ENCODE measurements at places on chromosomes 7 and 10.
A peak's percentile ranks its signal among the peaks of the same experiment; 100 is the strongest.

GRCh38 chr10:69362471-69362954 is 54.2 kb downstream of the TACR2 start:
- DNase-seq, result no peak

DNA sequence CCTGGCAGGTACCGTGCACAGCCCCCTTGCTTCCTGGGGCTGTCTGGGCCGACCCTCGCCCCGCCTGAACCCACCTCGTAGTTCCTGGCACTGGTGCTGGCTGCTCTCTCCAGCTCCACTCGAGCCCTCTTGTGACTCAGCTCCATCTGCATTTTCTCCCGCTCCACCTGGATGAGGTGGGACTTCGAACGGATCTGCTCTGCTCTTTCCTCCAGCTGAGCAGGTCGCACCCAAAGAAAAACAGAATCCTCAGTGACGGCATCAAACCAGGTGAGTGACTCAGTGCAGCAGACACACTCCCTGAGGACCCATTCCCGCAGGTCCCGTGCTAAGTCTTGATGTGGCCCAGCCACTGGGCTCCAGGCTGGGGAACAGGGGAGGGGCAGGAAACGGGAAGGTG is 7.4 kb downstream of the MAD1L1 start:
- no peak for DNase-seq

- DNase-seq, result no peak
Measured at GRCh38 chr7:36440880-36441279, 51.2 kb downstream of the ANLN start.

DNA sequence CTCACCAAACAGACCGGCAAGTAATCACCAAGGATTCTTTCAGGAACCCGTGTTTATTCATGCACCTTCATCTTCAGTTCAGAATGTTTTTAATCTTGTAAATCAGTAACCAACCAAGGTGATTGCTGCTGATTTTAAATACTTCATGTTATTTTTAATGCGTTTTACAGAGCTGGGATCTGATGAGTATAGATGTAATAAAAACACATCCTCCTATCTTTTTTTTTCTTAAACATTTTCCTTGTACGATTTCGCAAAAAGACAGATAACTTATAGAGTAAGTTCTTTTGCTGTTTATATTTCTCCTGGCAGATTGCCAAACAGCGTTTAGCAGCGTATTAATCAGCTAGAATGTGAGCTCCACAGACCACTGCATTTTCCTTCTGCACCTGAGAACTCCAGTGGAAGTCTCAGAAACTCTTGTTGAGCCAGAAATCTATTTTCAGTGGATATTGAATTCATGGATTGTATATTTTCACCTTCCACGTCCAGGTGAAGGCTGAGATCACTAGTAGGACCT is 397.8 kb upstream of the NRP1 start:
- no peak for DNase-seq

- no peak for DNase-seq
Measured at GRCh38 chr10:131961777-131962662, 19.7 kb downstream of the BNIP3 start.

- peak; percentile 38 for DNase-seq
Measured at GRCh38 chr10:92517034-92517655, 56.7 kb downstream of the IDE start.

DNA sequence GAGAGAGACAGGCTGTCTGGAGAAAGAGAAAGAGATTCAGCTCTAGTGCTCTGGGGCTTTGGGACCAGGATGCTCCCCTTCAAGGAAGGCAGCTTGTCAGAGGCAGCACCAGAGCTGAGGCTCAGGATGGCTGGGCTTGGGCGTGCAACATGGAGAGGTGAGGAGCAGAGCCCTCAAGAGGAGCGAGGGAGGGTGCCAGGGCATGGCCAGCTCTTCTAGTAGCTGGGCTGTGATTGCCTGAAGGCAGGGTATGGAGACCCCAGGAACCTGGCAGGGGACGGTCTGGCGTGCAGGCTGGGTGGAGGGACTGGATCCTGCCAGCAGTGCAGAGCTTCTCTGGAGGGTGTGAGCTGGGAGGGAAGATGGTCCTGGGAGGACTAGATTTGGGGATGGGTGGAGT is 40.2 kb downstream of the ANTXRL start:
- no peak for DNase-seq

- no peak for DNase-seq
Measured at GRCh38 chr10:33780961-33781360, 446.5 kb upstream of the NRP1 start.

DNA sequence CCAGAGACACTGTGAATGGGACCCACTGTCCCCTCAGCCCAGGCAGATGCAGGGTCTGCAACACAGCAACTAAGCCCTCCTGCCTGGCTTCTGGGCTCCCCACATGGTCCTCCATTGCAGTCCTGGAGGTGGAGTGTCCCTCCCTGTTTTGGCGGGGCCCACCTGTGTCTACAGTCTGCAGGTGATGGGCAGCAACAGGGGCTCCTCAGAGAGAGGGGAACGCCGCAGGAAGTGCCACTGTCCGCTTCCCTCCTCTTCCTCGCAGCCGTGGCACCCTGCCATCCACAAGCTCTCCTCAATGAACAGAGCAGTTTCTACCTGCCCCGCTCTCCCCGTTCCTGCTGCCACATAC is 9.3 kb downstream of the CAMK2G start:
- DNase-seq, result no peak

DNA sequence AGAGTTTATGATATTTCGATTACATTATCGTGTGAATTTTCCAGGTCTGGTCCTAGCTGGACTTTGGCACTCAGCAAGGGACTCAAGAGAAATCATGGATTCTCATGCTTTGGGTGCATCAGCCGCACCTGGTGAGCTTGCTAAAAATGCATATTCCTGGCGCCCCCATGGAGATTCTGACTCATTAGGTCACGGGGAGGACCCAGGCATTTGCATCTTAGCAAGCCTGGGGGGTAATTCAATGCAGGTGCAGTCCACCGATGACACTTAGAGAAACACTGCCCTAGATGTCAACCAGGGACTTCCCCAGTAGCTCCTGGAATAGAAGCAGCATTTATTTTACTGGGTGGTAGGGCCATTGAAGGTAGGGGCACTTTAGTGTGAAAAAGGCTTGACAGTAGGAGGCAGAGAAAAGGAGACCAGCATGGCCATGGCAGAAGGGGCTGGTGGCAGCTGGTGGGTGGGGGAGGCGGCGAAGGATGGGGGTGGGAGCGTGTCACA is 29.9 kb upstream of the PDCD4 start:
- no peak for DNase-seq

- no peak for DNase-seq
Measured at GRCh38 chr7:152881893-152882292, 122.3 kb downstream of the ACTR3B start.

DNA sequence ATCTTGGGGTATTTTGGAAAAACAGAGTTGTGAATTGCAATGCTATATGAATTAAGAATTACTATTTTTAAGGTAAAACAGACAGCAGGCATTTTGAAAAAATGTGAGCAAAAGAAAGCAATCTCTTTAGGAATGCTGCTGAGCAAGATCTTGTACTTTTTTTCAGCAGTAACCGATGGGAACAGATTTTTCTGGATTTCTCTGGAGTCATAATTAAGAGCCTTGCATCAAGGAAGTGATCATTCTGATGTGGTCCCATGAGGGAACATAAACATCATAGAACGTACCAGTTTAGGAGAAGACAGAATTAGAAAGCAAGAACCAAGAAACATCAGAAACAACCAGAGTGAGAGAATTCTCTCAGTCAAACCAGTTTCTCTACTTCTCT is 157.0 kb upstream of the AGR3 start:
- DNase-seq, result no peak

DNA sequence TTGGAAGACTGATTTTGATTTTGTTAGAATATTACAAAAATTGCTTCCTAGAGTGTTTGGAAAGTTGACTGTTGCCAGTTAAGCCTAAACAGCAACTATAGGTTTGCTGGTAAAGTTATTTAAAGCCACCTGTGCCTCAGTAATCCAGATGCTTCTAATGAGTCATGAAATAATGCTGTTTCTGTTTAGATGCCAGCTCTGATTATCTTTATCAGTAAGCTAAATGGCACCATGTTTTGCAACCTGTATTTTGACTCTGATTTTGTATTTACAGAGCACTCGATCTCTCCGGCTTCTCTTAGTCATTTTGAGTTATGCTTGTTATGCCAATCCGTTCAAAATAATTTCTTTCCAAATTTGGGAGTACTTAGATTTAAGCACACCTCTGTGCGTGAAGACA is 366.1 kb downstream of the EXOC4 start:
- DNase-seq, result no peak

DNA sequence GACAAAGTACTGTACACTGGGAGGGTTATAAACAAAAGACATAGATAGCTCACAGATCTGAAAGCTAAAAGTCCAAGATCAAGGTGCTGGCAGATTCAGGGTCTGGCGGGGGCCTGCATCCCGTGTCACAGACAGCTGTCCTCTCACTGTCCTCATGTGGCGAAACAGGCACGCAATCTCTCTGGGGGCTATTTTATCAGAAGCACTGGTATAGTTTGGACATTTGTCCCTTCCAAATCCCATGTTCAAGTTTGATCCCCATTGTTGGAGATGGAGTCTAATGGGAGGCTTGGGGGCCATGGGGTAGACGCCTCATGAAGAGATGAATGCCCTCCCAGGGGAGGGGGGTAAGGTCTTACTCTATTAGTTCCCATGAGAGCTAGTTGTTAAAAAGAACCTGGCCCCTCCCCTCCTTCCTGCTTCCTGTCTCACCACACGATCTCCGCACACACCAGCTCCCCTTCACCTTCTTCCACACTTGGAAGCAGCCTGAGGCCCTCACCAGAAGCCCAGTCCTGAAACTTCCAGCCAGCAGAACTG is 72.5 kb upstream of the UCN3 start:
- DNase-seq, result peak; percentile 5

GRCh38 chr7:28358423-28358868 is 53.9 kb upstream of the CREB5 start:
- no peak for DNase-seq

- no peak for DNase-seq
Measured at GRCh38 chr7:85573346-85573745, 386.5 kb upstream of the SEMA3D start.

DNA sequence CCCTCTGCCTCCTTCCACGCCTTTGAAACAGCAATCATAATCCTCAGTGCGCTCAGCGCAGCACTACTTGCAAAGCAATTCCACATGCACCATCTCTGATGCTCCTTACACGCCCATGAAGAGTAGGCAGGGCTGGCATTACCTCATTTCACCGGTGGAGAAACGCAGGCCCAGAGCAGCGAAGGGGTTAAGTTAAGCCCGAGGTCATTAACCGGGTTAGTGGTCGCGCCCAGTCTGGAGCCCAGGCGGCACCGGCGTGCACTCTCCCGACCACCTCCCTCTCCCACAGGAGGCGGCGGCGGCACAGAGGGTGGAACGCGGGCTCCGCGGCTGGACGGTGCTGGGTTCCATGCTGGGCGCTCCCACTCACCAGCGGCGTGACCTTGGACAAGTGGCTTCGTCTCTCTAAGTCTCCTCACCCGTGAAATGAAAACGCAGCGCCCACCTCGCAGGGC is 515 bp downstream of the FASTK start:
- DNase-seq, result no peak

DNA sequence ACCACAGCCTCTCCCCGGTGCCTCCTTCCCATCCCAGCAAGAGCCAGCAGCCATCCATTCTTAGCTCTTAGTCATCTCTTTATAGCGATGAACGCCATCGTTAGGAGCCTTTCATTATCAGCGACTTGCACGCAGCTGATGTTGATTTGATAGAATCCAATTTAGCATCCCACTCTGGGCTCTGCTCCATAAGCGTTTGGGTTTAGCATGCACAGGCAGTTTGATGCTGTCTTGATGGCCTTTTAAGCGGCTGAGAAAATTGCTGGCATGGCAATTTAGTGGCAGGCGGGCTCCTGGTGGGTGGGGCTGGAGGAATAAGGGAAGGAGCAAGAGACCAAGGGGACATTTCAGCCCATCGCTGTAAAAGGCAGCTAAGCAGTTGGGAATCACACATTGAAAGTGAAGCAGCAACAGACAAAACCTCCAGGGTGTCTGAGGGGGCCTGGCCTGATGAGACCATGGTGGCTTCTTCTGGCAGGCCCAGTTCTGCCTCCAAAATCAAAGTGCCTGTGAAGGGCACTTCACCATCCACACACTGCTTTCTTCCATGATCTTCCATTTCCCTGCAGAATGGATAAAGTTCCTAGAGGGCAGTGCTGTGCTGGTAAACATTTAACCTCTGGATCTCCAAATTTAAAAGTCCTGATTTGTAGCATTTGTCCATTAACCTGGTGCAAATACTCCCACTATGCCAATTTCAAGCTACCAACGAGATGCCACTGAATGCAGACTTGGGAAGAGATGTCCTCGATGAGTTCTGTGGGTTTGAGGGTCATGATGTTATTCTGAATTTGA is 107.8 kb upstream of the PLXNA4 start:
- no peak for DNase-seq

- no peak for DNase-seq
Measured at GRCh38 chr10:22244001-22244400, 26.2 kb upstream of the EBLN1 start.

- no peak for DNase-seq
Measured at GRCh38 chr10:98416606-98417388, 1.8 kb upstream of the PYROXD2 start.

DNA sequence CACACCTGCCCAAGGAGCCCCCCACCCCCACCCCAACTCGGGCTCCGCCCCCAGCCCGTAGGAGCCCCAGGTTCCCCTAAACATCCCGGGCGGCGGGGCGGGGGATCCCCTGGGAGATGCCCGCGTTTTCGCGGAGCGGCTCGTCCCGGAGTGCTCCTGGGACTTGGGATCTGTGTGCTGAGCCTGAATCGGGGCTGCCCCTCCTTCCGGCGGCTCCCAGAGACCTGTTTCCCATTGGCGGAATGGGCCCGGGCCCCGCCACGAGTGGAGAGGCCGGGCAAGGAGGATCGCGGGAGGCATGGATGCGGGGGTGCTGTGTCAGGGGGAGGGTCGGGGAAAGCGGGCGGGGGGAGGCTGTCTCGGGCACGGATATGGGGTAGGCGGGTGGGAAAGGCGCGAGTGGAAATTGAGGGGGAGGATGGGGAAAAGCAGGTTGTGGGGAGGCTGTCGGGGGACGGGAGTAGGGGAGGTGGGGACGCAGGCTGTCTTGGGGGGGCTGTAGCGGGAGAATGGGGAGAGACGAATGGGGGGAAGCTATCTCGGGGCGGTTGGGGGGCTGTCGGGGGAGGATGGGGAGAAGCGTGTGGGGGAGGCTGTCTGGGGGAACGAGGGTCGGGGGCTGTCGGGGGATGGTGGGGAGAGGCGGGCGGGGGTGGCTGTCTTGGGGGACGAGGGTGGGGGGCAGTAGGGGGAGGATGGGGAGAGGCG is 572 bp upstream of the BHLHA15 start:
- no peak for DNase-seq

DNA sequence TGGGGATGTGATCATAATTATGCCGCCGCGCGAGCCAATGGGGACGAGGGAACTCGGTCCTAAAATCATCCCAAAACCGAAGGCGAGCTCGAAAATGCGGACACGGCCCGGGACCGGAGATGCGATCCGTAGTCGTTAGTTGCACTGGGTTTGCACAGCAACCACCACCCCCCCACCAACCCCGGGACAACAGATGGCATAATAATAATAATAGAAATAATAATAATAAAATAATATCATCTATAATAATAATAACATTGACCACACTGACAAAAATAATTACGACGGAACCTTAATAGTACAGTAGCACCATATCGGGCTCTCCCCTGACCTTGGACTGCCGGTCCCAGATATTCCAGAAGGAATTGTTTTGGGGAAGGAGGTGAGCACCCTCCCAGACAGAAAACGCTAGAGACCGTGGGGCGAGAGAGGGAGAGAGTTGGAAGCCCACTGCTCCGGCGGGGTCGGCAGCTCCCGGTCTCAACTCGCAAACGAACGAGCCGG is 1.1 kb upstream of the EMX2 start:
- no peak for DNase-seq

Data from activated T-helper 9 cell treated with anti-CD3 and anti-CD28 coated beads, Interleukin-2, amount 50 U/mL, for 16 hours (primary cell).